Activated CD8-positive, alpha-beta T cell treated with anti-CD3 and anti-CD28 coated beads for 36 hours (primary cell): ENCODE measurements at places on chromosomes 6 and 20. TPM values are rescaled to one million over a fixed set of nuclear protein-coding genes. Genes with fewer than 3 reads are reported as not detected.

Gene FAXC
- not detected for total RNA-seq

GRCh38 chr6:124903797-124904196 lies 58.4 kb upstream of the RNF217 start:
- DNase-seq: no peak

Gene GSTA4
- total RNA-seq: 13.1 TPM

- DNase-seq: no peak
Observed at GRCh38 chr20:50810842-50811241, 16.0 kb downstream of the BCAS4 start.

DNA sequence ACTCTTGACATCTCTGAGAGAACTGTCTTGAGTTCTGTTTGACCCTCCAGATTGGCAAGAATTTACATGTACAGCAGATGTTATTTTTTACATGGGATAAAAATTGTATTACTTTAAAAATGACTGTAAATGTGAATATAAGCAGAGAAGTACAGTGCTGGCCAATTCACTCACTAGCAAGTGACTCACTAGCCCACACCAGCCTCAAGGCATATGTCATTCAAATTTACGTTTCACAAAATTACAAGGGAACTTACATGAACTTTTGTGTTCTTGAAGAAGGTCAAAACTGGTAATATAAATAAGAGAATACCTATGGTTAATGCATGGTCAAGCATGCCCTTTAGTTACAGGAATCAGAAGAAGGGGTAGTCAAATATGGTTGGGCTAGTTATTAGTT lies 54.0 kb upstream of the HMGCLL1 start:
- no peak for DNase-seq

Gene GCNT2
- total RNA-seq: 2.7 TPM

Gene F13A1
- total RNA-seq: not detected

DNA sequence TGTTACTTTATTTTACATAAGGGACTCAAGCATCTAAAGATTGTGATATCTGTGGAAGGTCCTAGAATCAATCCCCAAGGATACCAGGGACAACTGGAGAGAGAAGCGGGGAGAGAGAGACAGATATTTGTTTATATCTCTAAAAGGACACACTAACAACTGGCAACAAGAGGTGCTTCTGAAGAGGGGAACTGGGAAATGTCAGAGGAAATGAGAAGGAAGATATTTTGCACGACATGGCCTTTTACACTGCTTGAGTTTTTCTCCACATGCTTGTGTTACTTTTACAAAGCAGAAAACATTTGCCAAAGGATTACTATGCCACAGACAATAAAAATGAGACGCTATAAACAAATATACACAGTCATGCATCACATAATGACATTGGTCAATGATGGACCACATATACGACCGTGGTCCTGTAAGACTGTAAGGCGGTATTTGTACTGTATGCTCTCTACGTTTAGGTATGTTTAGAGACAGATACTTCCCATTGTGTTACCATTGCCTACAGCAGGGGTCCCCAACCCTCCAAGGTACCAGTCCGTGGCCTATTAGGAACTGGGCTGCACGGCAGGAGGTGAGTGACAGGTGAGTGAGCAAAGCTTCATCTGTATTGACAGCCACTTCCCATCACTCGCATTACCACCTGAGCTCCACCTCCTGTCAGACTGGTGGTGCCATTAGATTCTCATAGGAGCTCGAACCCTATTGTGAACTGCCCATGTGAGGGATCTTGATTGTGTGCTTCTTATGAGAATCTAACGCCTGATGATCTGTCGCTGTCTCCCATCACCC lies 64.6 kb upstream of the PTPN1 start:
- DNase-seq: no peak

- no peak for DNase-seq
Observed at GRCh38 chr6:41644297-41644879, 6.1 kb downstream of the MDFI start.

GRCh38 chr20:43987531-43987930 lies 72.9 kb downstream of the TOX2 start:
- DNase-seq: no peak

Gene BTNL2
- total RNA-seq: not detected

Gene SNAP25
- not detected for total RNA-seq

DNA sequence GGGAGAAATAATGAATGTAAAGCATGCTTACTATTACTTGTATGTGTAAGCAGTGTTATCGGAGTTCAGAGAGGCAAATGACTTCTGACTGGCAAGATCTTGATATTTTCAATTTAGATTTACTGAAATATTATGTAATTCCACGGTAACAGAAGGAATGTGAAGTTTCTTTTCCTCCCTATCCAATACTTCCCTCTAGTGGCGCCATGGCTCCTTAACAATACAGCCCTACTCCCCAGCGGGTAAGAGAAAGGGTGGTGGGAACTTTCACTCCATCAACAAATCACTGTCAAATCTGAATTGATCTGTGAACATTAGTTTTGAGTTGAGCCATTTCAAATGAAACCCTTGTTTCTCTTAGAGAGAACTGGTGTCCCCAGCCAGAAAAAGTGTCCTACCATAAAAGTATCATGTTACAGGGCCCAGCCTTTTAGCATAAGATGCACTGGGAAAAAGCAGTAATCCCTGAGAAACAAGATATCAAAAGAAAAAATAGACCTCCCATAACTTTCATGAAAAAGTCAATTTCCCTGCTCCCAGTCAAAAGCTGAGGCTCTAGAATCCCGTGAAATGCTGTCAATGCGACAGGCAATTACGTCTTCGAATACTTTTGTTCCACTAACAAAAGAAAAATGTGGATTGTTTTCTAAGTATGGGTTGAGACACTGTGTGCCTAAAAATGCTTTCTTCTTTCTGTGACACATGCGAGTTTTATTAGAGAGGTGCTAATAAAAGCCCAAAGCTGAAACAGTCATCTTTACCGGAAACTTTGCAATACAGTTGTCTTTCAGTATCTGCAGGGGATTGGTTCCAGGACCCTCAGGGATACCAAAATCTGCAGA lies 12.9 kb downstream of the COX7A2 start:
- DNase-seq: no peak

Gene LTB
- total RNA-seq: 375 TPM

DNA sequence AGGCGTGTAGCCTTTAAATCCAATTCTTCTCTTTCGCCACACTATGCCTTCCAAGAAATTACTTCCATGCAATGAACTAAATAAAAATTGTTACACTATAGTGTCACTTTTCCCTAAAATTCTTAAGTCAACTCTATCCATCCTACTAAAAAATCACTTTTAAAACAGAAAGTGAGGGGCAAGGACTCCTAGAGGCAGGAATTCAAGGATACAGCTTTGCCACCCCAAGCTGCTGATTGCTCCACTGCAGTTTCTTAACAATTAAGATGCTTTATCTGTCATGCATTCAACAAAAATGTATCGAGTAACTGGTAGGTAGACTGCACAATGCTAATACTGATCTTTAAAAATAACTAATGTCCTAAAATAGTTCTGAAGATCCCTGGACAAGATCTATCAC lies 4.3 kb downstream of the MCM9 start:
- no peak for DNase-seq

Gene FRMD1
- total RNA-seq: not detected

Gene GNAS-AS1
- 2.0 TPM for total RNA-seq

Gene MEP1A
- total RNA-seq: not detected

DNA sequence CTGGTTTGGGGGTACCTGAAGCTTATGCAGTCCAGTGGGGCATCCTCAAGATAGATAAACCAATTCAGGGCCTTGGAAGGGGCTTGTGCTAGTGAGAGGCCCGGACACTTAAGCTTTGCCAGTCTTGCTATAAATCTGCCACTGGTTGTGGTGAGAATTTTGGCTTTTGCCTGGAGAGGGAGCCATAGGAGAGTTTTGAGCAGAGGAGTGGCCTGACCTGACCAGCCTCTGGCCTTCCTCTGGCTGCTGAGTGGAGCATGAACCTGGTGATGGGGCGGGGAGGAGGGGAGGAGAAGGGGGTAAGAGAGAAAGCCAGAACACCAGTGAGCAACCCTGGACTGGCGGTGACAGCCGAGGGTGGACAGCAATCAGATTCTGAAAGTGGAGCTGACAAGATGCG lies 7.1 kb downstream of the TMEM74B start:
- DNase-seq: no peak

Gene SOBP
- total RNA-seq: 1.1 TPM

Gene KIAA0408
- 1.8 TPM for total RNA-seq

- DNase-seq: no peak
Observed at GRCh38 chr6:17869010-17869752, 118.3 kb downstream of the KIF13A start.

GRCh38 chr20:38091441-38092216 lies 58.1 kb downstream of the RPRD1B start:
- no peak for DNase-seq

Gene RAB44
- 0.07 TPM for total RNA-seq

- no peak for DNase-seq
Observed at GRCh38 chr6:18976966-18977365, 589.8 kb downstream of the RNF144B start.
